H1 (cell line): ENCODE measurements at places on chromosomes 12 and 14. TPM values are rescaled to one million over a fixed set of nuclear protein-coding genes. Genes with fewer than 3 reads are reported as not detected.

DNA sequence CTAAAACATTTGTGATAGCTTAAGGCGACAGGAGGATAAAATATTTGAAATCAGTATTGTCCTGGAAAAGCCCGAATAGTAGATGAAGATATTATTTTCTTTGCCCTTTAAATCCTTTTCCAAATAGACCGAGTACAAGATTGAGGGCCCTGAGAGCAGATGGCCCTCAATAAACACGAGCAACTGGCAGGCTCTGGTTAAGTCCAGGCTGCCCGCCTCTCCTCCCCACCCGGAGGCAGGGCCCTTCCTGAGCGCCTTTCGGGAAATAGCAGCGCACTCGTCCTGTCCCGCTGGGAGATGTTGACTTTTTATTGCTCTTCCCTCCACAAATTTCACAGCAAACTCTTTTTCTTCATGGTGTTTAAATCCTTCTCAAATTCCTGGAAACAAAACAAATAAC, 50.8 kb upstream of the MAX start:
- no peak for DNase-seq

GRCh38 chr12:113208041-113208934, 13.0 kb upstream of the TPCN1 start:
- DNase-seq, result no peak

DNA sequence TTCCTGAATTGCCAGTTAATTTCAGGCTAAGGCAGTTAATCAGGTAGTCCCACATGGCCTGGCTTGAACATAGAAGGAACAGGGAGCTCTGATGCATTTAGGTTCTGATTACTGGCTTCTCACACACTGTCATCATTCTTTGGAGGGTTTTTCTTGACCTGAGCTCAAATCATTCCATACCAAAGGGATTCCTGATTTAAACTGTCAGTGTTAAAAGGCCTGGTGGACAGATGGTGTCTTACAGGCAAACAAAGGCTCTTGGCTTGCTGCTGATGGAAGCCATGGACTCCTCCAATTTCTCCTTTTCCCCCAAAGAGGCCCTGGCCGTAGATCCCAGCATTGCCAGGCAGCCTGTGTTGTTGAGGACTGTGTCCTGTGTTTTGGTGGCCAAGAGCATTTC, 30.2 kb downstream of the CACNA1C start:
- DNase-seq, result no peak

DNA sequence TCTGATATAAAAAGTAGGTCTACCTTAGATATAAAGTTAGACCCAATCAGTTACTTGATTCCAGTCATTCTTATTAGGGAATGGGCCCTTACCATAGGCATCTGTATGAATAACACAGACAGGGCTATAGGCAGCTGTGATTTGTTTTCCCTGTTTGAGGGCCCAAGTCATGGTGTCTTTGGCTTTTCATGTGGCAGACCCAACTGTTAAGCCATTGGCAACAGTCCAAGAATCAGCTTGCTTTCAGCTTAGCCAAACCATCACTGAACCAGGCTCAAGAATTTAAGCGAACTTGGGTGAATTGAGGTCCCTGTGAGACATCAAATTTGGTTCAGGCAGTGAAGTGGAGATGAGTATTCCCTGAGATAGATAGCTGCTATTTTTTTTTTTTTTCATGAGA, 111.2 kb downstream of the LRRIQ1 start:
- DNase-seq, result no peak

CHGA gene
- 15.7 and 17.5 TPM in 2 replicates for total RNA-seq

DNA sequence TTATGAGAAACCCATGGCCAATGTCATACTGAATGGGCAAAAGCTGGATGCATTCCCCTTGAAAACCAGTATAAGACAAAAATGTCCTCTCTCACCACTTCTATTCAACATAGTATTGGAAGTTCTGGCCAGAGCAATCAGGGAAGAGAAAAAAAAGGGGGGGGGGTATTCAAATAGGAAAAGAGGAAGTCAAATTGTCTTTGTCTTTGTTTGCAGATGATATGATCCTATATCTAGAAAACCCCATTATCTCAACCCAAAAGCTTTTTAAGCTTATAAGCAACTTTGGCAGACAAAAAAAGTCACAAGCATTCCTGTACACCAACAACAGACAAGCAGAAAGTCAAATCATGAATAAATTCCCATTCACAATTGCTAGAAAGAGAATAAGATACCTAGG, 19.5 kb downstream of the GLIPR1L1 start:
- DNase-seq, result no peak

CACNA2D4 gene
- 0.88 TPM in 1 of 2 replicates, not detected in the other for total RNA-seq

GRCh38 chr14:57692671-57693070, 173.2 kb downstream of the SLC35F4 start:
- DNase-seq, result no peak

DNA sequence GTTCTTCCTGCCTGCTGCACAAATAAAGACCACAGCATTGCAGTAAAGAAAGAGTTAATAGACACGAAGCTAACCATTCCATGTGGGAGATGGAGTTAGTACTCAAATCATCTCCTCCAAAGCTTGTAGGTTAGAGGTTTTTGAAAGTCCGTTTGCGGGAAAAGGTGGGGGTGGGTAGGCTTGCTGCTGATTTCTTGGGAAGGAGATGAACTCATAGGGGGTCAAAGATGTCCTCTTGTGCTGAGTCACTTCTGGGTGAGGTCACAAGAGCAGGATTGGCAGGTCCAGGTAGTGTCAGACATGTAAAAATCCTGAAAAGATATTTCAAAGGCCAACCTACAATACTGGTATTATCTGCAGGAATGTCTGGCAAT, 66.4 kb downstream of the PTHLH start:
- no peak for DNase-seq

- no peak for DNase-seq
These were observed 404.8 kb downstream of the ATP23 start for GRCh38 chr12:58346032-58346632.

DNA sequence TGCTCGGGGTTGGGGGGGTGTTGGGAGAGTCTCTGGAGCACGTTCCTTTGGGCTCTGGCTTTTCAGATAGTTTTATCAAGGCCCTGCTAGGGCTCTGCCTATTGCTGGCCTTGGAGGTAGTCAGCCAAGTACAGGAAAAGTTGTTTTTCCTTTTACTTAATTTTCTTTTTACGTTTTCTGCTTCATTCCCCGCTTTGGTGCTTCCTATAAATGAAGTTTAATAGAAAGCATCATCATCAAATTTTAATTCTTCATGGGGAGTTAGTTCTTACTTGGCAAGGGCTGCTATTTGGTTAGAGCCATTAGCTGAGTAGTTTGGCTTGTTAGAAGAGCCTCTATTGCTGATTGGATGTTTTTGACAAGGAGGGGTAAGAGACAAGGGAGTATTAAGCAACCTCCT, 15.1 kb upstream of the ADAM21 start:
- no peak for DNase-seq

GRCh38 chr12:124680863-124681778, 113.7 kb upstream of the NCOR2 start:
- no peak for DNase-seq

GRCh38 chr14:90669731-90670130, 146.5 kb downstream of the TTC7B start:
- no peak for DNase-seq

- DNase-seq, result no peak
These were observed 3.9 kb downstream of the LRRK2 start for GRCh38 chr12:40228727-40229126.

FGF6 gene
- not detected in 2 replicates for total RNA-seq

RPL10L gene
- total RNA-seq, result not detected in 2 replicates

ZC3H14 gene
- total RNA-seq, result 86.0 and 90.1 TPM in 2 replicates

MYO1A gene
- total RNA-seq, result 0.52 and 0.54 TPM in 2 replicates

GRCh38 chr14:55662752-55663151, 82.7 kb downstream of the KTN1 start:
- DNase-seq, result no peak

- no peak for DNase-seq
These were observed 259.0 kb downstream of the CCDC59 start for GRCh38 chr12:82099216-82099615.

GRCh38 chr14:47660158-47660557, 15.2 kb downstream of the MDGA2 start:
- DNase-seq, result no peak

MSRB3 gene
- total RNA-seq, result 1.2 and 2.2 TPM in 2 replicates

CPNE6 gene
- total RNA-seq, result not detected in 2 replicates

DNA sequence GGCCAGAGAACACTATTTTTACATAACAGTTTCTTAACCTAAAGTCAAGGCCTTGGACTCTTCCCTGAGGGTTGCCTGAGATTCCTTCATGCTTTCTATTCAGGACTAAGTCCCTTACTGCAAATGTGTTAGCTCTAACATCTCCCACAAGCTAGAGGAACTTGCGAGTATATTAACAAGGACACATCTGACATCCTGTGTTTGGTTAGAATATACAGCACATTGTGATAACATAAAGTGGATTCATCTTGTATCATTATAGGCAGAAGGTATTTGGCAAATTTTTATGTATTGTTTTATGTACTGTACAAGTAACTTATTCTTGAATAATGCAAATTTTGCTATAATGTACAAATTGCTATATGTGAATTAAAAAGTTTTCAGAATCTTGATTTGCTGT, 45.5 kb downstream of the SH2B3 start:
- DNase-seq, result no peak

CD163 gene
- not detected in 2 replicates for total RNA-seq

- no peak for DNase-seq
These were observed 109.9 kb downstream of the CALM1 start for GRCh38 chr14:90506748-90507147.
